ENCODE measurements at places on chromosomes 1 and 21.
A peak's percentile ranks its signal among the peaks of the same experiment; 100 is the strongest.

DNA sequence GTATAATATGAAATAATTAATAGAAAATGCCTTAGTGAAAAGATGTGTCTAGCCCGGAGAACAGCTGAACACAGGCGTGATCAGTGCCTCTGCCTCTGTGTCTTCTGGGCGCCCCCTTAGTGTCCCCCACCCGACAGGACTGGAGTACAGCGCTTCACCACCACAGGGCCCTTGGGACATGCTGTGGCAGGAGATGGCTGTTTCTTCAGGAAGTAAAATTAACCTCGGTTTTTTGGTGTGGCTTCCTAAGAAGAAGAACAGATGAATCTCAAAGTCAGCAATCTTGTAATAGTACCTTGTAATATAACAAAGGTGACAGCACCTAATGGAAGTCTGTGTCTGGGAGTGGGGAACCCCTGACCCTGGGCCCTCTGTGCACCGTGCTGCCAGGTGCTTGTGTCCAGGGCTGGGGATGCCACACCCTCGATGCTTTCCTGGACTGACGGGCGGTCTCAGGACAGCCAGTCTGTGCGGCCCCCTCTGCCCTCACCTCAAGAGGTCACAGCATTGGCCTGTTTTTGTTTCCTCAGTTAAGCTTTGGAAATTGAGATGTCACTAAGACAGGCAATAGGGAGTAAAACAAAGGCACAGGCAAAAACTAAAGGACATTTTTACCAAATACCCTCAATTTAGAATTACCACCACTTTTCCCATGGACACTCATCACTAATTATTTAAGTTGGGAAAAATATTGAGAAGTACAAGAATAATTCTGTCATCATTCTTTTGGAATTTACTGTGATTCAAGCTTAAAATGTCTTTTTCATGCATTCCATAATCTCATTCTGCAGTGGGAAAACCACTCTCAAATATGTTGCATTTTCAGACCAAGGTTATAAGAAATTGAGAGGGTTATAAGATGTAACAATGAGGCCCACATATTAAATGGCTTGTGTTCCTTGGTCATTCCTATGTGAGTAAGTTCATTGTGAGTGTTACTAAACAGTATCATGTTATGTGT, 79.3 kb downstream of the ADARB1 start:
- no peak for DNase-seq

DNA sequence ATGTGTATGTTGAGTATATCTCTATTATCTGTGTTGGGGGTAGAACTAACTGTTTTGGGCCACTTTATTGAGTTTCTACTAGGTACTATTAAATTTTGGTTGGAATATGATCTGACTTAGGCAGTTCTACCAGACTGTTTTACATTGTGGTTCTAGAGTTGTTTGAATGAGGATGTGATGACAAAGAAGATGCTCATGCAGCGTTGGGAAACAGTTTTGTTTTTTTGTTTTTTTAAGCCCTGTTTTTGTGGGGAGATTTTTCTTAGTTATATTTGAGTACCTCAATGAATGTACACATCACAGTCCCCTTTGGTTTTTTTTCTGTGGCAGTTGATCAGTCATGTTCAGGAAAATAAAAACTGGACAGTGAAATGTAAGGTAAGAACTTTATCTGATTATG, 40.1 kb downstream of the TMED5 start:
- no peak for DNase-seq

- DNase-seq, result no peak
Observed at GRCh38 chr1:246617156-246617555, 50.9 kb downstream of the CNST start.

GRCh38 chr1:41687007-41687406, 202.5 kb upstream of the EDN2 start:
- no peak for DNase-seq

GRCh38 chr1:109844609-109845008, 66.0 kb upstream of the CSF1 start:
- DNase-seq, result no peak

GRCh38 chr1:182029379-182030331, 31.9 kb downstream of the ZNF648 start:
- DNase-seq, result peak; percentile 97

GRCh38 chr1:51989582-51990477, 670 bp downstream of the RAB3B start:
- DNase-seq, result no peak

GRCh38 chr1:105894006-105894405, 1162.5 kb upstream of the PRMT6 start:
- DNase-seq, result no peak

- peak; percentile 11 for DNase-seq
Observed at GRCh38 chr21:29256126-29256910, 42.4 kb upstream of the BACH1 start.

GRCh38 chr21:31913182-31913608, 40.4 kb downstream of the HUNK start:
- DNase-seq, result no peak

- DNase-seq, result no peak
Observed at GRCh38 chr1:30974536-30974935, 66.0 kb upstream of the SDC3 start.

DNA sequence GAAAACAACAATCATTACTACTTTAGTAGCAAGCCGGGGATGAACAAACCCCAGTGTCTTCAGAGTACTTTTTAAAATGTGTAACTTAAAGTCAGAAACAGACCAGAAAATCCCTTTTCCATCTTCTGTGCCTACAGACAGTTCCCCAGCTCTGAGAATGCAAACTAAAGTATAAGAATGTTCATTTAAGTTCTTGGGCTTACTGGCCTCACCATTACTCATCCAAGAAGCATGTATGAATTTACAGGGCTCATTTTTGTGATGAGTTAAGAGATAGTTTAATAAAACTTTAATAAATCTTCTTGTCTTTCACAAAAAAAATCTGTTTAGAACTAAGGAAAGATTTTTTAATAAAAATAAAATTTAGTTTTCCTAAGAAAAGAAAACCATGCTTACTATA, 4.6 kb downstream of the LPGAT1 start:
- DNase-seq, result no peak

- no peak for DNase-seq
Observed at GRCh38 chr1:236159704-236160539, 17.6 kb downstream of the GPR137B start.

- DNase-seq, result no peak
Observed at GRCh38 chr1:67053535-67053784, 488 bp downstream of the SLC35D1 start.

DNA sequence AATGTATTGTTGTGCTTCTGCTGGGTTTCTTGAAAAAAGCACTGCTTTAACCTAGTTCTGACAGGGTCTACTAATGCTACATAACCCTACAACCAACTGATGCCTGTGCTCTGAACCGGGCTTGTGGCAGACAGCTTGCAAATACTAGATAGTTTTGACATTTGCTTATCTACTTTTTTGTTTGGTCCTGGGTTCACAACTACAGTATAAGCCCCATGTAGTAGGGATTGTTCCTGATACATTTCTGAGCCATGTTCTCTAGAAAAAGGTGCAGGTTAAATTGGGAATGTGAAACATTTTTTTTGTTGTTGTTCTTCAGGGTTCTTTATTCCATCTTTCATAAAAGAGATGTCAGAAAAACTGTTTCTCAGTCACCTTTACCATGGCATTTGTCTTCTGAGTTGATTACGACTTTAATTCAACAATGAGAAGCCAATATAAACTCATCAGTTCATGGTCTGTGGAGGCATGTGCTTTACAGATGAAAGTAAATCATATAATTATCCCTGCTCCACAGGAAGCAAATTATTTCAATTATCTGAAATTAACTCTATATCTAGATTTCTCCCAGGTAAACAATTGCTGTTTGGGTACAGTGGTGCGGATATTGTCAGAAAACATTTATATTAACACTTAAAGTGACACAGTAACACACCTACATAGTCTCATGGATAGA, 22.0 kb downstream of the OLFM3 start:
- no peak for DNase-seq

- DNase-seq, result no peak
Observed at GRCh38 chr1:109963864-109964263, 20.7 kb upstream of the AHCYL1 start.

DNA sequence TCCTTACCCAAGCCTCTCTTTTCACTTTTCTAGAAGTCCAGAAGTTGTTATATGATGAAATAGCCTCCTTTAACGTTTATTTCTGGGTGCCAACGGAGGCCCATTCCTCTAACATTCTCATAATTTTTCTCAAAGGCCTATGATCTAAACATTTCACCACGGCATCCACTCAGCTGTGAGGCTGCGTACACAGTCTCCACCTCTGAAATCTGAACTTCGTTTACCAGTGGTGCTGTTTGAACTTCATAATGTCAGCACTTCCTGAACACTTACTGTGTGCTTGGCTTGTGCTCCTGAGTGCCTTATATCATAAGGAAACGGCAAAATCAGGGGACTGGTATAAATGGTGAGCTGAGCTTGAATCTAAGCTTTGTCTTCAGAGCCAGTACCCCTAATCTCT, 12.0 kb upstream of the RBP7 start:
- no peak for DNase-seq

DNA sequence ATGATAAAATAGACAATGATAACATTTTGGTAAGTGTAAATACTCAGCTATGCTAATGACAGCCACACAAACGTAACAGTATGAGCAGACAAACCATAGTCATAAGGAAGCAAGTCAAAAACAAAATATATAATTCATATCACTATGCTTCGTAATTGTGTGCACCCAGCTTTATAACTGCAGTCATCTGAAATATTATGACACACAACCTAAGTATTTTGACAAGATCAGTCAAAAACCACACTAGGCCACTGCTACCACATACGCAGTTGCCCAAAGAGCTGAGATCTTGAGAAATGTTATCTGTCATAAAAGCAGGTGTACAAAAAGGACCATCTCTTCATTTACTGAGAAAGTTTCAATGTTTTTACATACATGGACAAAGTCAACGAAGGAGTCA, 26.0 kb downstream of the RNASEL start:
- DNase-seq, result no peak

GRCh38 chr1:227547310-227548118, 15.8 kb upstream of the ZNF678 start:
- no peak for DNase-seq

DNA sequence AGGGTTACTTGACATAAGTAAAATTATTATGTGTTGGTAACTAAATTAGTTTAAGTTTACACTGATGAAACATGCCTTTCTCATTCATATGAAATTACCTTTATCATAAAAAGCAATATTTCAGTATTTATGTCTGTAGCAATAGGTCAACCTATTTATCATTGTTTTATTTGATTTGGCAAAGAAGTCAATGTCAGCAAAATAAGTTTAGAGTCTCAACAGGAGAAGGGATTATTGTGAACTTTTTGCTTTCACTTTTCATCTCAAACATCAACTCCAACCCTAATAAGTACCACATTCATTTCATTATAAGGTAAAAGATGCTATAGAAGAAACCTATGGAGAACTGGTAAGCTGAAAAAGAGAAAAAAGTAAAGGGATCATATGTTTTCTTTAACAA, 1015.4 kb upstream of the ADGRL4 start:
- no peak for DNase-seq

- DNase-seq, result no peak
Observed at GRCh38 chr1:48080331-48081255, 83.4 kb upstream of the TRABD2B start.

DNA sequence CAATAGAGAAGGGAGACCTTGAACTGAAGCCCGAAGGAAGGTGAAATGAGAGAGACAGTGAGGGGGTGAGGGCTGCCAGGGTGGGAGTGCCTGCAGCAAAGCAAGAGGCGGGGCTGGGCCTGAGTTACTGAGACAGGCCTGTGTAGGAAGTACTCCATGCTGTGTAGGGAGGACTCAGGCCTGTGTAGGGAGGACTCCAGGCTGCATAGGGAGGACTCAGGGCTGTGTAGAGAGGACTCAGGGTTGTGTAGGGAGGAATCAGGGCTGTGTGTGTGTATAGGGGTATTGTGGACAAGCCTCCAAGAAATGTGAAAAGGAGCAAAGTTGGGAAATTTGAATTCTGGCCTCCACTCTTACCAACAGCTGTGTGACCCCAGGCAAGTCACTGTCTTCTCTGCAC, 133.8 kb upstream of the CACNA1E start:
- no peak for DNase-seq

DNA sequence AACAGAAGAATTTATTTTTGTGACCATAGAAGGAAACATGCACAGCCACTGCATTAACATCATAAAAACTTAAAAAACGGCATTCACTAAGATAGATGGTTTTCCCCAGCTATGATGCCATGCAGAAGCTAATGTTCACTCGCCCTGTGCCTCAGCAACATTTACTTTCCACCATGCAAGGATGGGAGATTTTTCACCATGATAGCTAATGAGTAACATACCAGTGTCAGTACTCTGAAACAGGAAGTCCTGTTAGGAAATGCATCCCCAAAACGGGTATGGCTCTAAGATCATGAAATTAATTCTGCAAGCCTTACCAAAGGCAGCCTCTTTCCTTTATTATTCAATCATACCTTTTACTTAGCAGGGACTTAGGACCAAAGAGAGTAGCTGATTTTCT, 17.5 kb upstream of the VAMP3 start:
- DNase-seq, result no peak

GRCh38 chr1:188425687-188426086, 1596.9 kb downstream of the PLA2G4A start:
- no peak for DNase-seq

DNA sequence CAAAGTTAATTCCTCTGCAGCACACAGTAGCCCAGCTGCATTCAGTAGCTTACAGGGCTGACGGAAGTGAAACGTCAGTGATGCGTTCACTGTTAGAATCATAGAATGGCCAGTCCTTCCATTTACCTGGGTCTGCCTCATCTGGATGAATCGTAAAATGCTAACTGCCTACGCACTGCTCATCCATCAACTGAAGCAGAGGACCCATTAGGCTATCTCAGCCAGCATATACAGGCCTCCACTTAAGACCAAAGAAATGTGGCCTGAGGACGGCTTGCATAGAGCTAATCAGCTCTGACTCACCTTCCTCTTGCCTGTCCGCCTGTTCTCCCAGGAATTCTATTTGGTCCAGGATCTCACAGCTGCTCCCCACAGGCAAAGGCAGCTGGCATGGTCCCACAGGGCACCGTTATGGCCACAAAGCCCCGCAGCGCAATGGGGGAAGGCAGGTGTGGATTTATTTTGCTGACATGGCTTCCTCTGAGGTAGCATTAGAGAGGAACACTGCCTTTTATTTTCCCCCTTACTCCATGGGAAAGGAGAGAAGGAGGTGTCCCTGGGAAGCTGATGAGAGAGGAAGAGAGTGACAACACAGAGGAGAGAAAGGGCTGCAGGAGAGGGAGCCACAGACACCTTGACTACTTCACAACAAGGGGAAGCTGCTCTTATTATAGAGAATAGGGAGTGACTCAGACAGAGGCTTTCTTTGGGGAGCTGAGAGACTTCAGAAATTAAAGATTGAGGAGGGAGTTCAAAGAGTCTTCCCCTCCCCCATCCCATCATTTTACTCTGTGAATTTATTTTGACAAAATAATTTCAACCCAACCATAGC, 177.6 kb downstream of the HHIPL2 start:
- no peak for DNase-seq

GRCh38 chr1:6246497-6247467, 2.8 kb downstream of the HES3 start:
- DNase-seq, result peak; percentile 53

- no peak for DNase-seq
Observed at GRCh38 chr1:85406887-85407533, 57.9 kb downstream of the DDAH1 start.

GRCh38 chr1:11233208-11233607, 29.1 kb downstream of the MTOR start:
- no peak for DNase-seq

GRCh38 chr1:164440232-164440631, 118.8 kb upstream of the PBX1 start:
- no peak for DNase-seq

- no peak for DNase-seq
Observed at GRCh38 chr1:106755682-106756406, 300.6 kb upstream of the PRMT6 start.

- DNase-seq, result no peak
Observed at GRCh38 chr1:108120163-108120562, 80.0 kb downstream of the SLC25A24 start.

GRCh38 chr1:119968068-119968492, 71.8 kb upstream of the ADAM30 start:
- peak; percentile 54 for DNase-seq

Data from GDM1 (cell line).